ENCODE measurements at places on chromosomes 3 and 15.

DNA sequence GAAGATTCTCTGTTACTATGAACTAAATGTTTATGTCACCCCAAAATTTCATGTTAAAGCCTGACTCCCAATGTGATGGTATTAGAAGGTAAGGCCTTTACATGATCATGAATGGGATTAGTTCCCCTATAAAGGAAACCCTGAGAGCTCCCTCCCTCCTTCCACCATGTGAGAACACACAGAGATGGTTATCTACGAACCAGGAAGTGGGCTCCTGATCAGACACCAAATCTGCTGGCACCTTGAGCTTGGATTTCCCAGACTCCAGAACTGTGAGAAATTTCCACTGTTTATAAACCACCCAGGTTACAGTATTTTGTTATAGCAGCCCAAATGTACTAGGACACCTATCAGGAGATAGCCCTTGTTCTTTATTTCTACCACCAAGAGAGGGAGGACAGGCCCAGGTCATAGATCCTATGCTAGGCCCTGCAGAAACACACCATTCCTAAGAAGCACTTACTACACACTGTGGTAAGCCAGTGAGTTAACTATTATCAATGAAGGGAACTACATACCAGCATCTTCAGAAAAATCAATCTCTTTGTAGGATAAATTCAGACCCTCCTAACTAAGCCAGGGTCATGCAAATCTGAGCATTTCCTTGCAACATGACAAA is 59.0 kb downstream of the PRKAR2A start:
- H3K27ac ChIP-seq, result no peak overlapping the region
- no peaks in the 10 kb centered on the region for H3K27me3 ChIP-seq
- no peaks in the 10 kb centered on the region for H3K4me1 ChIP-seq
- no peak for DNase-seq
- H3K36me3 ChIP-seq, result no peaks in the 10 kb centered on the region

DNA sequence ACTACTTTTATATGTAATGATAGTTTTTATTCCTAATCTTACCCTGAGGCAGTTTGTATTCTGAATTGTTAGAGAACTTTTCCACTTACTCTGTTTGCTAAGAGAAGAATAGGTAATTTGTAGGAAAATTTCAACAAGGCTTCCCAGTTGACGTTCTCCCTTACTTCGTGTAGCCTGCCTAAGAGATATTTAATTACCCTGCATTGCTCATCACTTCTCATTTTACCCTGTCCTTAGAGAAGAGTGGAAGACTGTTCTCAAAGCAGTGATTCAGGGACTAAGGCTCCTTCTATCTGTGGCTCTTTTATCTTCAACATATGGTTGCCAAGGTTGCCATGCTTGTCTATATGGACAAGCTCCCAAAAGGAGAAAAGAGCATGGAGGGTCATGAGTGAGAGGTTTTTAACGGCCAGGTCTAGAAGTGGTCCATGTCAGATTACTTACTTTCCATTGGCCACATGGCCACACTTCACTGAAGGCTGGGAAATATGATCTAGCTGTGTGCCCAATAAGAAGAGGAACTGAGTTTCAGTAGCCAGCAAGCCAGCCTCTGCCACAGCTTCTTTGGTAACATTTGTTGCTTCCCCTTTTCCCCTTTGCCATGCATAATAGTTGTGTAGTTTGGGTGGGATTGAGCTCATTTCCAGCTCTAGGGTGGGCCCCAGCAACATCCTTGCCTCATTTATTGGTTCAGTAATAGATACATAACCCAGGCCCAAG is 22.1 kb downstream of the PDE8A start:
- H3K4me3 ChIP-seq, result no peak overlapping the region
- H3K36me3 ChIP-seq, result no peaks in the 10 kb centered on the region
- H3K4me1 ChIP-seq, result peaks cover 62% of the 10 kb centered on the region
- no peaks in the 10 kb centered on the region for H3K27me3 ChIP-seq
- DNase-seq, result no peak
- no peak overlapping the region for H3K27ac ChIP-seq

- H3K27ac ChIP-seq, result no peak overlapping the region
- DNase-seq, result no peak
- no peaks in the 10 kb centered on the region for H3K27me3 ChIP-seq
- H3K4me1 ChIP-seq, result no peaks in the 10 kb centered on the region
- no peak overlapping the region for H3K4me3 ChIP-seq
- H3K36me3 ChIP-seq, result no peaks in the 10 kb centered on the region
Observed at GRCh38 chr15:33022629-33023028, 171.9 kb downstream of the FMN1 start.

DNA sequence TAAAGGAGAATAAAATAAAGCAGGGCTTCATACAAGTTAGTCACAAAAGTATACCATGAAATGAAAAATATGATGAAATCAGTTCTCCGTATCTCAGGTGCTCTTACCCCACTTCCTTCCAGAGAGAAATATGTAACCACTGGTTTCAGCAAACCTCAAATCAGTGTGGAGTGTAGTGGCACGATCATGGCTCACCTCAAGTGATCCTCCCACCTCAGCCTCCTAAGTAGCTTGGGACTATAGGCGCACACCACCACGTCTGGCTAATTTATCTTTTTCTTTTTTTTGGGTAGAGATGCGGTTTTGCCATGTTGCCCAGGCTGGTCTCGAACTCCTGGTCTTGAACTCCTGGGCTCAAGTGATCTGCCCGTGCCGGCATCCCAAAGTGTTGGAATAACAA is 24.2 kb downstream of the DENND4A start:
- DNase-seq, result no peak
- no peak overlapping the region for H3K27ac ChIP-seq
- H3K4me1 ChIP-seq, result peaks cover 7% of the 10 kb centered on the region
- no peak overlapping the region for H3K4me3 ChIP-seq
- no peaks in the 10 kb centered on the region for H3K27me3 ChIP-seq

GRCh38 chr3:149280671-149281349 is 52.6 kb downstream of the TM4SF18 start:
- DNase-seq, result no peak
- no peaks in the 10 kb centered on the region for H3K36me3 ChIP-seq
- H3K27ac ChIP-seq, result no peak overlapping the region
- no peaks in the 10 kb centered on the region for H3K4me1 ChIP-seq
- no peaks in the 10 kb centered on the region for H3K27me3 ChIP-seq
- no peak overlapping the region for H3K4me3 ChIP-seq

- no peak overlapping the region for H3K4me3 ChIP-seq
- peaks cover 5% of the 10 kb centered on the region for H3K4me1 ChIP-seq
- no peaks in the 10 kb centered on the region for H3K36me3 ChIP-seq
- no peaks in the 10 kb centered on the region for H3K27me3 ChIP-seq
Observed at GRCh38 chr3:102207151-102207571, 227.7 kb upstream of the ZPLD1 start.

- H3K4me3 ChIP-seq, result no peak overlapping the region
- H3K36me3 ChIP-seq, result no peaks in the 10 kb centered on the region
- no peaks in the 10 kb centered on the region for H3K4me1 ChIP-seq
- no peak overlapping the region for H3K27ac ChIP-seq
- H3K27me3 ChIP-seq, result peaks cover 9% of the 10 kb centered on the region
Observed at GRCh38 chr3:11009898-11010297, 17.4 kb downstream of the SLC6A1 start.

- DNase-seq, result no peak
- no peaks in the 10 kb centered on the region for H3K4me1 ChIP-seq
- no peak overlapping the region for H3K27ac ChIP-seq
Observed at GRCh38 chr15:89184357-89184756, 37.0 kb downstream of the RLBP1 start.

GRCh38 chr3:39426312-39426711 is 19.8 kb downstream of the RPSA start:
- H3K27me3 ChIP-seq, result no peaks in the 10 kb centered on the region
- no peak overlapping the region for H3K4me3 ChIP-seq
- H3K4me1 ChIP-seq, result peaks cover 13% of the 10 kb centered on the region
- H3K36me3 ChIP-seq, result no peaks in the 10 kb centered on the region
- no peak for DNase-seq

DNA sequence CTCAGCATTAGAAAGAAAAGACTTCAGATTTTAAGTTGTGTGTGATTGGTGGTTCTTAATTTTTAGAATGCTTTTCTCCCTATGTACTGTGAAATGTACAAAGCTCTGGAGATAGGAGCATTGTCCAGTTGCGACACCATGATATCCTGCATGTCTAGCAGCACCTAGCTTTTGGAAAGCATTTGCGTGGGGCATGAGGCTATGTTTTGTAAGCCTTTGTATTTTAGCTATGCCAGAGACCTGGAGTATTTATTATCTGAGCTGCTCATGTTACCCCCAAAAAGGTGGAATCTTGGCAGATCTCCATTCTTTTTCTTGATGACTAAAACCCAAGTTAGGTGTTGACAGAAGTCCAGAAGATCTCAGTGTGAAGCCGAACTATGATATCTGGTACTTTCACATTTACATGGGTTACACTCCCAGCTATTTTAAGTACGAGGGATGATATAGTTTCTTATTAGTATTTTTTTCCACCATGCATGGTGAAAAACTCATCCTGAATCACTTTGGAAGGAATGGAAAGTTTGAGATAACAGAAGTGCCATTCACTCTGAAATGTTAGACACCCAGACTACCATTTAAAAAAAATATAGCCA is 126.7 kb upstream of the SAMMSON start:
- H3K36me3 ChIP-seq, result no peaks in the 10 kb centered on the region
- no peak overlapping the region for H3K4me3 ChIP-seq
- no peaks in the 10 kb centered on the region for H3K27me3 ChIP-seq
- no peak overlapping the region for H3K27ac ChIP-seq
- DNase-seq, result no peak

DNA sequence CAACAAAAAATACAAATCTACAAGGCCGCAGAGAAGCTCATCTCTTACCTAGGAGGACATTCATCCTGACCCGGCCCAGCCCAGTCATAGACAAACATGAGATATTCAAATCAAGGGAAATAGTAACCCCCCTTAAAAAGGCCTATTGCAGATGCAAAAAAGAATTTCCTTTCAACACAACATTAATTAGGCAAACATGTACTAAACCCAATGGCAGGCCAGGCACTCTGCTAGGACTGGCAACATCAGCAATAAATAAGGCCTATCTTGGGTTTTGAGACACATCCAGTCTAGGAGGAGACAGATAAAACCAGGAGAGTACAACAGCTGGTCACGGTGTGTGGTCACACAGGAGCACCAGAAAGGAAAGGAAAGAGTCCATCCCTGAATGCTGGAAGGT is 61.4 kb downstream of the ADCY5 start:
- DNase-seq, result no peak
- no peaks in the 10 kb centered on the region for H3K27me3 ChIP-seq
- H3K4me3 ChIP-seq, result no peak overlapping the region
- no peaks in the 10 kb centered on the region for H3K4me1 ChIP-seq

- no peak for DNase-seq
- H3K27me3 ChIP-seq, result no peaks in the 10 kb centered on the region
- H3K27ac ChIP-seq, result no peak overlapping the region
- H3K4me1 ChIP-seq, result no peaks in the 10 kb centered on the region
- no peak overlapping the region for H3K4me3 ChIP-seq
Observed at GRCh38 chr3:114481113-114481512, 187.3 kb downstream of the TIGIT start.

- no peak overlapping the region for H3K27ac ChIP-seq
- no peak for DNase-seq
- H3K27me3 ChIP-seq, result no peaks in the 10 kb centered on the region
- H3K36me3 ChIP-seq, result no peaks in the 10 kb centered on the region
- H3K4me3 ChIP-seq, result peak overlapping the region; percentile 66
Observed at GRCh38 chr3:49855662-49856061, 702 bp downstream of the TRAIP start.

- no peaks in the 10 kb centered on the region for H3K4me1 ChIP-seq
- no peak overlapping the region for H3K4me3 ChIP-seq
- no peak for DNase-seq
Observed at GRCh38 chr3:196655496-196655895, 16.0 kb downstream of the NRROS start.

DNA sequence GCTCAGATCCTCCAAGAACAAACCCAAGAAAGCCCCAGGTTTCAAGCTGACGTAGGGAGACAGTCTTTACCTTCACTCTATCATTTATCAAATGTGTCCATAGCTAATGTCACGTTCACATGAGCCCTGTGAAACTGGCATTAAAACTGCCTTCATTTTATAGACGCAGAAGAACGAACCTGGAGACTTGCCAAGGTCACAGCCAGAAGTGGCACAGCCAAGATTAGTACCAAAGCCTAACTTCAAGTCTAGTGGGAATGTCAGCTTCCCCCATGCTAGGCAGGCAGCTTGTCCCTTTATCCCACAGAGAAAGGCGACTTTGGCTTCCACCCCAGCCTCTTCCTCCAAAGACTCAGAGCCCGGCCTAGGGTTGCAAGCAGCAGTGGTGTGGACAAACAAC is 517.2 kb downstream of the SHQ1 start:
- no peak overlapping the region for H3K27ac ChIP-seq
- H3K4me1 ChIP-seq, result no peaks in the 10 kb centered on the region
- no peak overlapping the region for H3K4me3 ChIP-seq
- DNase-seq, result no peak

- no peak overlapping the region for H3K27ac ChIP-seq
- H3K4me1 ChIP-seq, result peaks cover 6% of the 10 kb centered on the region
- no peaks in the 10 kb centered on the region for H3K27me3 ChIP-seq
- H3K36me3 ChIP-seq, result no peaks in the 10 kb centered on the region
- DNase-seq, result no peak
- no peak overlapping the region for H3K4me3 ChIP-seq
Observed at GRCh38 chr15:92840149-92840548, 60.0 kb upstream of the CHD2 start.

DNA sequence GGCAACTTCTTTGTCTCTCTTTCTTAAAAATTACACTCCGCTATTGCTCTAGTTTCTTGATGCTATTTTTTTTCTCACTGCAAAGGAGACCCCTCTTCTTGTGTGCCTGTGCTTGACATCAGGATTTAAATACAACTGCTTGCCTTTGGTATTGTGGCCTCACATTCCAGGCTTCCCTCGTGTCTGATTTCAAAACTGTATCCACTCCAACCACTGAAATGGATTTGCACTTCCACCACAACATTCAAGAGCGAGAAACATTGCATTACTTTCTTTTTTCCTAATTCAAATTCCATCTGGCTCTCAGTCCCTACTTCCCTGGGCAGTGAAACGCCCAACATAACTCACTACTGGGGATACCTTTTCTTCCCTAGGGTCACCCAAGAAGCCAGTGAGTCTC is 50.4 kb upstream of the PXYLP1 start:
- no peak overlapping the region for H3K4me3 ChIP-seq
- no peaks in the 10 kb centered on the region for H3K4me1 ChIP-seq
- H3K27me3 ChIP-seq, result no peaks in the 10 kb centered on the region

DNA sequence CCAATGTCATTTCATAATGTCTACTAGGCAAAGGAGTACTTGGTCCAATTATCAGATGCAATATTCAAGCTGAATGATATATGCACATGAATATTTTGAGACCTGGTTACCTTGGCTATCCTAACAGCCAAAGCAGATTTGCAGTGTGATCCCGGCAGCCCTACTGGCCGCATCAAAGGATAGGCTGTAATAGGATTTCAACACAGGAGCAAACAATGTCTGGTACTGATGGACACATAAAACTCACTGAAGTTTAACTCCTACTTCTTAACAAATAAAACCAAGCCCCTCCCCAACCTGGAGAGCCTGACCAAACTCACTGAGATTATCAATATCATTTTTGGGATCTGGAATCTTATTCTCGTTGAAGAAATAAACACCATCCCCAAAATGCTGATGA is 130.2 kb downstream of the FOXP1 start:
- no peak overlapping the region for H3K4me3 ChIP-seq
- no peak for DNase-seq
- no peaks in the 10 kb centered on the region for H3K27me3 ChIP-seq

GRCh38 chr3:48505146-48505545 is 1.2 kb upstream of the SHISA5 start:
- no peak overlapping the region for H3K4me3 ChIP-seq
- no peak for DNase-seq
- H3K4me1 ChIP-seq, result peaks cover 5% of the 10 kb centered on the region
- no peaks in the 10 kb centered on the region for H3K27me3 ChIP-seq

- no peak overlapping the region for H3K27ac ChIP-seq
- H3K4me1 ChIP-seq, result no peaks in the 10 kb centered on the region
- DNase-seq, result no peak
- no peaks in the 10 kb centered on the region for H3K36me3 ChIP-seq
Observed at GRCh38 chr15:54577476-54578250, 599.4 kb downstream of the UNC13C start.
